HFF-Myc (cell line): ENCODE measurements at places on chromosomes 6 and 20.

DNA sequence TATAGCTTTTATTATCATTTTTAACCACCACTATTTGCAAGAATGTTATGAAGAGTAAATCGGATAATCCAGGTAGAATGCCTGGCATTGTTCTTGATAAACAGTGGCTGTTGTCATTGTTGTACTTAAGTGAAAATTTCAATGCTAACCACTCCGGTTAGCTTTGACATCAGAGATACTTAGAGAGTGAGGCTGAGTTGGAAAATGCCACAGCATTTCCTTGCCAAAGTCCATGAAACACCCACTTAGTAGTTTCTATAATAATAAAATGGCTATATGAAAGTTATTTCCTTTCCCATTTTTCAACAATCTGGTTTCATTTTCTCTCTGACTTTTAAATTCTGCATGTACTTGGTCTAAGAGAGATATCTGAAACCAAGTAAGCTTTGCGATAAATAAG is 132.0 kb downstream of the CDK19 start:
- DNase-seq = no peak

GRCh38 chr6:34887753-34888513 is at the start of gene TAF11:
TSS of gene TAF11 (minus strand) at chr6:34888042. CDS start at chr6:34887957, 85 bp downstream.
- DNase-seq = peak; percentile 87

- DNase-seq = no peak
Measured at GRCh38 chr6:83868639-83869038, 9.2 kb downstream of the CYB5R4 start.

DNA sequence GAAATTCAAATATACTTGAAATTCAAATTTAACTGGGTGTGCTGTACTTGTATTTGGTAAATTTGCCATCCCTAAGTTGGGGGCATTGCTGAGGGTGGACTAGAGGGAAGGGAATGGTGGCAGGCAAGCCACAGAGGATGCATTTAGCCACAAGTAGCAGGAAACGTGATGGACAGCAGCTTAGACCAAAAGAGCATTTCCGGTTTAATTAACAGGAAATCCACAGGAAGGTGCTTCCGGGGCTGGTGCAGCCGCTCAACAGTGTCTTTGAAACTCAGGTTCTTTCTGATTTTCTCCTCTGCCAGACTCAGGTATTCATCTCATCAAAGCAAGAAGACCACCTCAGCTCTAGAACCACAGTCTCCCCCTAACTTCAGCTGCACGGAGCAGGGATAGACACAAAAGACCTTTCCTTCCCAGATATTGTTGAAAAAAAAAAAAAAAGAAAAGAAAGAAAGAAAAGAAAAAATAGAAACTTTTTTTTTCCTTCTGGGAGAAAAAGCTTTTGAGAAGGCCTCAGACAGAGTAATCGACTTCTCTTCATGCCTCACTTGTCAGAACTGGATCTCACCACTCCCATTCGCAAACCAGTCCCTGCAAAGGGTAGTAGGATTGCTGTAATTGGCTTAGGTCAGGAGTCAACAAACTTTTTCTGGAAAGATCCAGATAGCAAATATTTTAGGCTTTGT is 8.0 kb upstream of the BCAS1 start:
- DNase-seq = no peak

- peak; percentile 80 for DNase-seq
Measured at GRCh38 chr6:116511424-116512110, at the start of gene CALHM5. TSS of gene CALHM5 (plus strand) at chr6:116511639. CDS start at chr6:116511697, 58 bp downstream.

- DNase-seq = no peak
Measured at GRCh38 chr6:120816794-120817193, 517.5 kb downstream of the TBC1D32 start.

- no peak for DNase-seq
Measured at GRCh38 chr20:41643504-41643938, 25.3 kb upstream of the CHD6 start.

GRCh38 chr6:128710315-128710714 is 172.6 kb upstream of the LAMA2 start:
- no peak for DNase-seq

DNA sequence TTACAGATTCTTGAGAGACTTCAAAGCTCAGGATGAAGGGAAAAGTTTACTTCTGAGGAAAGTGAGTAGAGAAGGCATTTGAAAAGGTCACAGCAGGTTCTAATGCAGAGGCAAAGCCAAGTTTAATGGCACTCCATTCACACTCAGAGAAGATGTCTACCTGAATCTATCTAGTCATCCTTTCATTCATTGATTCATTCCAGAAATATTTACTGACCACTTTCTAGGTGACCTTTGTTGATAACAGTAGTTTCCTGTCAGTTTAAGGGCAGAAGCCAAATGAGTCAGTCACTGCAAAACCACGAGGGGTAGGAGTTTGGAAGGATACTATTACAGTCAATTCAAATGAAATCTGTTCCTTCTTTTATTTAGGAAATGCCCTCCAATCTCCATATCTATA is 30.8 kb downstream of the FBXO5 start:
- DNase-seq = peak; percentile 21

- DNase-seq = no peak
Measured at GRCh38 chr6:142907544-142907943, 37.4 kb downstream of the HIVEP2 start.

GRCh38 chr6:105791583-105792318 is 294.4 kb upstream of the PRDM1 start:
- DNase-seq = no peak
